Activated naive CD8-positive, alpha-beta T cell treated with anti-CD3 and anti-CD28 coated beads, Interleukin-2, amount 50 U/mL, for 16 hours (primary cell): ENCODE measurements at places on chromosomes 1 and 21.

GRCh38 chr1:240109920-240110636 is 18.4 kb downstream of the FMN2 start:
- DNase-seq = no peak

DNA sequence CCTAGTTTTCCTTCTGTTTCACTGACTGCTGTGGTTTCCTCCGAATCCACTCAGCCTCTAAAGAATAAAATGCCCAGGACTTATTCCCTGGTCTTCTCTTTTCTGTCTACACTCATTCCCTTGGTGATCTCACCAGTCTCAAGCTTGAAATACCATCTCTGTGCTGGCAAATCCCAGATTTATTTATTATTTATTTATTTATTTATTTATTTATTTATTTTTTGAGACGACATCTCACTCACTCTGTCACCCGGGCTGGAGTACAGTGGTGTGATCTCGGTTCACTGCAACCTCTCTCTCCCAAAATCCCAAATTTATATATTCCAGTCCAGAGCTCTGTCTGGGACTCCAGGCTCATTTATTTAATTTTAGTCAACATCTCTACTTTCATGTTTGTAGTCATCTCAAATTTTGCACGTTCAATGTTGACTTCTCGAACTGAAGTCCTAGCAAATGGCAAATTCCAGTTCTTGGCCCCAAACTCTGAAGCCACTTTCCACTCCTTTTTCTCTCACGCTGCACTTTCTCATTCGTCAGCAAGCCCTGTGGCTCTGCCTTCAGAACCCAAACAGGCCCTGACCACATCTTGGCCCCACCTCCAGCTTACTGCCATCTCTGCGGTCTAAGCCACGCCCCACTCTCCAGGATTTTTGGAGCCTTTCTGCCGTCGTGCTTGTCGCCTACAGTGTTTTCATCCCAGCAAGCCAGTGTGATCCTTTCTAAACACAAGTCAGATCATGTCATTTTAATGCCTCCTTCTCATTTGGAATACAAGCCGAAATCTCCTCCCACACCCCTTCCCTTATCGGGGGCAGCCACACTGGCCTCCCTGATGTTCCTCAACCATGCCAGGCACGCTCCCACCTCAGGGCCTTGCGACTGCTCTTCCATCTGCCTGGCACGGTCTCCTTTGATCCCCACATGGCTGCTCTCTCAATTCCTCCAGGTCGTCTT is 14.2 kb upstream of the TENT5B start:
- no peak for DNase-seq

GRCh38 chr1:190320952-190321351 is 156.7 kb downstream of the BRINP3 start:
- DNase-seq = no peak

GRCh38 chr1:176450526-176450925 is 12.4 kb upstream of the PAPPA2 start:
- no peak for DNase-seq

GRCh38 chr1:182996816-182997215 is 26.4 kb upstream of the LAMC1 start:
- DNase-seq = no peak

DNA sequence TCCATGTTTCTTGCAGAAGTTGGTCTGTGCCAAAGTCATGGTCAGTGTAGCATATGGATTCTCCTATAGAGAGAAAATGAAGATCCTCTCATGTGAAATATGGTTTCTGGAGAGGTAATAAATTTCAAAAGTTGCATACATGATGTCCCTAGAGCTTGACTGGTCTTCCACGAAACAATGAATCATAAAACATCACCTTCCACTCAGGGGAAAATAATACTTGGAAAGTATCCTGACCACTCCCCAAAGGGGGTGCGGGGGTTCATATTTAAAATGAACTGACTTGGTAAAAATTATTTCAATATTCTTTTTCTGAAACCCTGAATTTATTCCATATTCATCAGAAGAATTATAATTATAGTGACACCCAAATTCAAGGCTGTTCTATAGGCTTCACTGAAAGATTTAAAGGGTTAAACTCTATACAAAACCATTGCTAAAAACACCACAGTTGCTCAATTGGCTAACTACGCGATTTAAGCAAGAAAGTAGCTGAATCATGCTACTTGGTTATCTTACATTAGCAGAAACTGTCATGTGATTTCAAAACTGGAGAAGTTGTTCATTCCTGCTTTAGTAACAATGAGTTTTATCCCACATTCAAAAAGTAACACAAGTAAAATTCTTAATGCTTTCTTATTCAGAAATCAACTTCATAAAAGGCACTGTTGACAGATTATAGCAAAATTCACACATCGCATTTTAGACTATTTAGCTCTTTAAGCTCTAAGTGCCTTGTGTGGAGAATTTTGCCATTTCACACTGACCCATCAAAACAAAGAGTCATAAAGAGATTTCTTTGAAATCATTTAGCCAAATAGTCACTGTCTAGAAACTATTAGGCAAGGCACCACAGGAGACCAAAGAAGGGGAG is 5.3 kb downstream of the CREG1 start:
- DNase-seq = no peak

DNA sequence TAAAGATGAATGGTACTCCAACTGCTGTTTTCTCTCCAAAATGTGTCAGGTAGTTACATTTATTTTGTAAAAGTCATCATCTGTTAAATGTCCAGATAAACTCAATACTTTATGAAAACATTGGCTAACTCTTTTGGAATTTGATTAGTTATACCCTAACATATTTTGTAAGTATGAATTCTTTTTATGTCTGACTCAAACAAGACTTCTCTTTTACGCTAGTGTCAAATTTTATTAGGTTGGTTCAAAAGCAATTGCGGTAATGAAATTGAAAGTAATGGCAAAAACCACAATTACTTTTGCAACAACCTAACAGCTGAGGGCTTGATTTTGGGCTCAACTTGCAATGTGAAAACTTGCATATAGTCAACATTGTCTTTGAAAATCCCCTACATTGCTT is 41.0 kb upstream of the USP25 start:
- DNase-seq = no peak

DNA sequence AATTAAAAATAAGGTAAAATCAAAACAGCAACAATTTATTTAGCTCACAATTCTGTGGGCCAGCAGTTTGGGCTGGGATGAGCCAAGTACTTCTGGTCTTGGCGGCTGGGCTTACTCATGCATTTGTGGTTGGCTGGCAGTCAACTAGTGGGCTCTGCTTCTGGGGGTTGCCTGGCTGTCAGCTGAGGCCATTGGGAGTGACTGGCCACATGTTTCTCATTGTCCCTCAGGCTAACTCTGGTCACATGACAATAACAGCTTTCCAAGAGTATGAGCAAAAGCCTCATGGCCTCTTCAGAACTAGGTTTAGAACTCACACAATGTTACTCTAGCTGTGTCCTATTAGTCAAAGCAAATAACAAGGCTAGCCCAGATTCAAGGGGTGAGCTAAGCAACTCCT is 15.6 kb upstream of the CHIA start:
- no peak for DNase-seq

DNA sequence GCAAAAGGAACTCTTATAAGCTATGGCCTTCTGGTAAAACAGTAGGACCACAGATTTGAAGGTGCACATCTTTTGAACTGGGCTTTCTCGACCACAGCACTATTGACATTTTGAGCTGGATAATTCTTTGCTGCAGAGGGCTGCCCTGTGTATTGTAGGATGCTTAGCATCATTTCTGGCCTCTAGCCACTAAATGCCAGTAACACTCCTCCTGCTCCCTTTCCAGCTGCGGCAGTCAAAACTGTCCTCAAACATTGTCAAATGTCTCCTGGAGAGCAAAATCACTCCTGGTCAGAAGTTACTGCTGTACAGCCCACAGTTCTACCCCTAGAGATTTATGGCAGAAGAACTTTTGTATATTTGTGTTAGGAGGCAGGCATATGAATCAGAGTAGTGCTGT is 836.7 kb downstream of the PLA2G4A start:
- DNase-seq = no peak

- DNase-seq = no peak
Observed at GRCh38 chr1:16324456-16324890, 27.8 kb downstream of the FBXO42 start.

DNA sequence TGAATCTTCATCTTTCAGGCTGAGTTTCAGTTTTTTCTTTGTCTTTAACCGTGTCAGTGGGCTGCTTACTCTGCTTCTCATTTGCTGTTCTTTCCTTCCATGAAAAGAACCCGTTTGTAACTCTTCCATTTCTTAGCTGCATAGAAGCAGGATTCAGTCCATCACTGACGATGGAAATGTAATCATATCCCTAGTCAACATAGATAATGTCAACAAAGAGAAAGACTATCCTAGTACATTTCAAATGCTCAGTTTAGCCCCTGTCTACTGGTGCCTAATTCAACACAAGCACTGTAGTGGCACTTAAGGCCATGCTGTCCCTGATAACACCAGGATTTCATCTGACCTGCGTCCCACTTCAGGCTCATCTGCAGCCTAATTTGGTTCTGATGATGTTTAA is 376 bp downstream of the GBP1 start:
- no peak for DNase-seq
